Fibroblast of skin of abdomen (primary cell): ENCODE measurements at places on chromosomes 11 and 22.

GRCh38 chr11:11486423-11486822 lies 133.4 kb upstream of the CSNK2A3 start:
- no peak for DNase-seq

- peak; percentile 58 for DNase-seq
Observed at GRCh38 chr11:83836883-83837654, 550.9 kb upstream of the CCDC90B start.

- no peak for DNase-seq
Observed at GRCh38 chr11:95524314-95525036, 265.1 kb downstream of the FAM76B start.

GRCh38 chr11:111414267-111414931 lies 35.3 kb upstream of the POU2AF1 start:
- DNase-seq: no peak

DNA sequence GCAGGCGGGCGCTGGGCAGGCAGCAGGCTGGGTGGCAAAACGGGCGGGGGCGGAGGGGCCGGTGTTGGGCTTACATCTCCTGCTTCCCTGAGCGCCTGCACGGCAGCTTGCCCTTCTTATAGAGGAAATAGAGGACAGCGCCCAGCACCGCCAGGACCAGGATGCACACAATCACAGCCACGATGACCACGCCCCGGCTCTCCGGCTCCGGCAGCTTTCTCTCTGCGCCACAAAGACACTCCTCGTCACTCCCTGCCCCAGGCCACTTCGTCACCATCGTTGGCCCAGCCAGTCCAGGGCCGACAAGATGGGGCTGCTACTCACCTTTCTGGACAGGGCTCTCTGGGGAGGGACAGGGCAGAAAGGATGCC lies 6.3 kb downstream of the MCAM start:
- DNase-seq: no peak

DNA sequence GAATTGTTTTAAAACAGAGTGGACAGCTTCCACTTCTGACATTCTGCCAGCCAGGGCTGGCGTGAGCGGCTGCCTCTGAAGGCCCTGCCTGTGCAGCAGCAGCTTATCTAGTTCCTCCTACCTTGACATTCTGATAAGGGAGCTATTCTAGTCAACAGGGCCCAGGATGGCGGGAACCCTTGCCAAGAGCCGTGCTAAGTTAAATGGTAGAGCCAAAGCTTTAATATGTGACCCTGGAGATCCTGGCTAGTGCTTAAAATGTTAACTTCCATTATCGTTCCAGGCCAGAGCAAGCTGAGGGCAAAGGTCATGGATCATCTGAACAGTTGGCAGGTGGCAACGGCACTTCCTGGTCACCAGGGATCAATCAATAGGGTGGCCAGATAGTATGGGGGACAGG lies 3.5 kb downstream of the KCNJ5 start:
- DNase-seq: no peak

- DNase-seq: no peak
Observed at GRCh38 chr11:1473786-1474185, 12.8 kb downstream of the MOB2 start.

GRCh38 chr11:79439886-79440570 lies 802 bp downstream of the TENM4 start:
- peak; percentile 41 for DNase-seq

DNA sequence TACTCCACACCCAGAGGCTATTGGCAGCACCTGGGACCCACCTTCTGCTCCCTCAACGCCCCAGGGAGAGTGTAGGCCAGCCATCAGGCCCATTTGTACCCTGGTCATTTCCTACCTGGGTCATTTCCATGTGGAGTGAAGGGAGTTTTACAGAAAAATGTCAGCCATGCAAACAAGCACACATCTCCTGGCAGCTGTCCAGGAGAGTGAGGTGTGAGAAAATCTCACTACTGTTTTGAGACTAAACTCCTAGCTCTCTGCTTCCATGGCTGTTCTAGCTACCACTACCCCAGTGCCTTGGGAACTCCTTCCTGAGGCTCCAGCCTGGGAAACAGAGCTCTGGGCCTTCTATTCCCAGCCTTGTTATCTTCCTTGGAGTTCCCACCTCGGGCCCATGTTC lies 2.8 kb upstream of the TMPRSS13 start:
- DNase-seq: no peak

DNA sequence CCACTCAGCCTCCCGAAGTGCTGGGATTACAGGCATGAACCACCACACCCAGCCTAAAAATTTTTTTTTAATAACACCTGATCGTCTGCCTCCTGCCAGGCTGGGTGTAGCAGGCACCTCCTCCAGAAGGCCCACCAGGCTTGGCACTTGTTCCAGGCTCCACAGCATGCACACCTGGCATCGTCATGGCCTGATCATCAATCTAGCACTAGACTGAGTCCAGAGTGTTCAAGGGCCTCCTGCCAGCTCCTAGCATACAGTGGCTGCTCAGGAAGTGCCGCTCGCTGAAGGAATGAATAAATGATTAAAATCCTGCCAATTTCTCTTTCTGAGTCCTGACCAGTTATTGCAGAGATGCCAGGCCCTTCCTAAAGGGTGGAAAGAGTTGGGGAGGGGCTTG lies 3.5 kb upstream of the PDGFB start:
- DNase-seq: no peak

DNA sequence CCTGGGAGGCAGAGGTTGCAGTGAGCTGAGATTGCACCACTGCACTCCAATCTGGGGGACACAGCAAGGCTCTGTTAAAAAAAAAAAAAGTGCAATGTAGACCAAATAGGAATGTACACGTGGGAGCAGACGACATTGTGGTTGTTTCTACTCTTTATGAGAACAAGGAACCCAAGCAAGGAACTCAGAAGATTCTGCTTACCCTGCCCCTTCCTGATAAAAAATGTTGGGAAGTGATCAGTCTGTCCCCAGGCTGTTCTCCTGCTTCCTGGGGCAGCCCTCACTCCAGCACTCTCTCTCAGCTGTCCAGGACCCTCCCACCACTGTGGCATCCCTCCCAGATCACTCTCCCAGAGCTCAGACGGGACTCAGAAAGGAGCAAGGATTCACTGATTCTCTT lies 31.8 kb downstream of the SLCO2B1 start:
- DNase-seq: no peak

DNA sequence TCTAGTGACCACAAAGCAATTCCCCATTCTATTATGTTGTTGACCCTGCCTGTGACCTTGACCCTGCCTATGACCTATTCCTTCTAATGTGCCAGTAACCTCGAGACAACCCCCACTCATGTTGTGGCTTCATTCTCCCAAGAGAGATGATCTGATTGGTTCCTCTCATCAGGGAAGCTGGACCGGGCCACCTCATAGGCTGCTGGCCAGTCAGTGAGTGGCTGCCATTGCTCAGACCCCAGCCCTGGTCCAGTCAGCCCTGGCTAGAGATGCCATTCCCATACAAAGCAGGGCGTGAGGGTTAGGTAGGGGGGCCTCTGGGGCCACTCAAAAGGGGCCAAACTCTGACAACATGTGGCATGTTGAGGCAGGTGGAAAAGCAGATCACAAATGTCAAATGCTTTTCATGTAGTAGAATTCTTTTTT lies 11.9 kb downstream of the SLC29A2 start:
- DNase-seq: no peak

GRCh38 chr22:46045459-46046298 lies 68.7 kb upstream of the WNT7B start:
- no peak for DNase-seq

DNA sequence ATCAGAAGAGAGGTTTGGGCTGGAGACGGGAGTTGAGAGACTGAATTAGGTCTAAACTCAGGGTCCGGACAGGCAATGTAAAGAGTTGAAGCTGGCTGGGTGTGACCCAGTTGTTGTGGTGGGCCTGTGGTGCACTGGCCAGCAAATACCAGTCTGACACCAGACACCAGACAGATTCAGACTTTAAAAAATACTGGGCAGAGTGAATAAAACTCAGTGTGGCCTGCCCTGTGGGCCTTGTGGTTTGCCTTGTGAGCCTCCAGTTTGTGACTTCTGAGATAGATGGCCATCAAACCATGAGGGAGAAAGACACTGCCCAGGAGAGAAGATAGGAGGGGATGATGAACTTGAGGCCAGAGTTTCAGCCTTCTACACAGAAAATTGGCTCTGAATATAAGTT lies 25.8 kb downstream of the RCN1 start:
- no peak for DNase-seq

DNA sequence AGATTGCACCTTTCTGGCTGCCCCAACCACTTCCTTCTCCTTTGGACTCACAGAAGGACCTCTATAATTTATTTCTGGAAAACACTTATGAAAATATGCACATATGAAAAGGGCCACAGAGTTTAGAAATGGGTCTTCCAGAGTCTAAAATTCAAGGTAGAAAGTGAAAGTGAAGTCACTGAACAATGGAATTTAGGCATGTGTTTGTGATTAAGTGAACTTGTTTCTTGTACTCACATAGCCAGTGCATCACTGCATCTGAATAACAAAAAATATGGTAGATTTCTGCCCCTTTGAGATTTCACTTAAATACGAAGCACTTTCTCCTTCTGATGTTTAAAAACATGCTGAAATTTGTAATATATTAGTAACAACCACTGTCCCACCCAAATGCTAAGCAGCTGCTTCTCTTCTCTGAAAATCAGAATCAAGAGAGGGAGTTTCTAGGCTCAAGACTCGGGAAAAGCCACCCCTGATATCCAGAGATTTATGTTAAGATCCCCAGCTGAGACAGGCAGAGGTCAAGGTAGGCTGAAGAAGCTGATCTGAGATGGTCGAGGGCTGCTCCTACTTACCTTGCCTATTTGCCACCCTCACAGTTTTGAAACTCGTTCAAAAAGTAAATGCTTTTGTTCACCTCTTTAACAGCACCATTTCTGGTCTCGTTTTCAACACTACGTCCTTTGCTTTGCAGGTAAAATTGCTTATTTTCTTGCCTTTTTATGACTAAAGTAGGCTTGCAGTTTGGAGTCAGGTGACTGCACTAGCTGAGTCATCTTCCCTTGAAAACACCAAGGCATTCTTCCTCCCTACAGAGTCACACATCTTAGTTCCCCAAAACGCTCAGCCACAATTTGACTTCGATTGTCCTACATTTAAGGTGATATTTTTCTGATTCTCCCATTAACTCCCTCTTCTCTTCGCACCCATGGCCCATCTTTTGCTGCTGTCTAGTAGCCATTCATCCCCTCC lies at the start of gene XKR3:
XKR3 (minus strand) TSS at position 696 of the 972 bp plus-strand sequence. CDS start 17,338 bp downstream, outside the sequence.
- no peak for DNase-seq

GRCh38 chr11:75537740-75538139 lies 12.0 kb upstream of the GDPD5 start:
- no peak for DNase-seq

DNA sequence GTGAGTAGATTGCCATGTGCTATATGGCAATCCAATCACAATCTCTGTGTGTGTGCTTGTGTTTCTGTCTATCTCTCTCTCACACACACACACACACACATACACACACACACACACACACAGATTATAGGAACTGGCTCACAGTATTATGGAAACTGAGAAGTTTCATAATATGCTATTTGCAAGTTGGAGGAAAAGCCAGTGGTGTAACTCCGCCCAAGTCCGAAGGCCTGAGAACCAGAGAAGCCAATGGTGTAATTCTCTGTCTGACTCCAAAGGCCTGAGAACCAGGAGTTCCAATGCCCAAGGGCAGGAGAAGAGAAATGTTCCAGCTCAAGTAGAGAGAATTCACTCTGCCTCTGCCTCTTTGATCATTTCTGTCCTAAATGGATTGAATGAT lies 37.2 kb downstream of the GLYATL2 start:
- DNase-seq: no peak

DNA sequence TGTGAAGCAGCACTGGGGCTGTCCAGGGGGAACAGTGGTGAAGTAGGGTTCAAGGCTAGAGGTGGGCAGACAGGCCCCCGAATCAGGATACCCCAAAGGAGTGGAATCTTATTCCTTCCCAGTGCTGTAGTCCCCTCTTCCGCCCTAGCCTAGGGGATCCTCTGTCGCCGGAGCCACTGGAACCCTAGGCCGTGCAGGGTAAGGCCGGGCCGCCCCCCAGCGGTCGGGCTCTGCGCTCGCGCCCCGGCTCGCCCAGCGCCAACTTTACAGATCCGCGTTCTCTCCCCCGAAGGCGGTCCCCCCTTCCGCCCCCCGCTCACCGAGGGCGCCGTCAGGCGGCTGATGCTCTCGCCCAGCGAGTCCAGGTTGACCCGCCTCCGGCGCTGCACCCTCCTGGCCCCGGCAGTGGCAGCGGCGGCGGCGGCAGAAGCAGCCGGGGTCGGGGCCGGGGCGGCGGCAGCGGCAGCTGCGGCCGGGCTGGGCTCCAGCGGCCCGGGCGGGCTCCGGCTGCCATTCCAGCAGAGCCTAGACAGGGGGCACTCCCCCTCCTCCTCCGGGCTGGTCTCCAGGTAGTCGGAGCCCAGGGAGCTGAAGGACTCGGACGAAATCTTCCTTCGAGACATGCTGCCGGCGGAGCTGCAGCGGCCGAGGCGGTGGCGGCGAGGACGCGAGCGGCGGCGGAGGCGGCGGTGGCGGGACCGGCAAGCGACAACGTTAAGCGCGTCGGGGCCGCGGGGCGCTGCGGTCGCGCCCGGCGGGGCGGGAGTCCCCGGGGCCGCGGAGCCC lies 650 bp downstream of the GUCY1A2 start:
- peak; percentile 72 for DNase-seq

GRCh38 chr11:13169709-13170108 lies 107.9 kb upstream of the BMAL1 start:
- DNase-seq: peak; percentile 94

GRCh38 chr11:28011813-28012212 lies 96.1 kb downstream of the KIF18A start:
- no peak for DNase-seq

GRCh38 chr11:44997566-44997965 lies 46.9 kb upstream of the TP53I11 start:
- no peak for DNase-seq

GRCh38 chr22:37790234-37790633 lies 17.5 kb upstream of the GCAT start:
- no peak for DNase-seq

GRCh38 chr11:129937592-129938238 lies 42.3 kb upstream of the NFRKB start:
- no peak for DNase-seq

GRCh38 chr11:60029015-60029632 lies 11.1 kb upstream of the OOSP2 start:
- no peak for DNase-seq

- DNase-seq: no peak
Observed at GRCh38 chr11:32939046-32939445, 46.4 kb downstream of the QSER1 start.

GRCh38 chr22:41314821-41315220 lies 13.5 kb downstream of the ZC3H7B start:
- no peak for DNase-seq

GRCh38 chr11:109035284-109035683 lies 370.4 kb downstream of the DDX10 start:
- no peak for DNase-seq

GRCh38 chr22:49660794-49661781 lies 166.6 kb downstream of the BRD1 start:
- no peak for DNase-seq

DNA sequence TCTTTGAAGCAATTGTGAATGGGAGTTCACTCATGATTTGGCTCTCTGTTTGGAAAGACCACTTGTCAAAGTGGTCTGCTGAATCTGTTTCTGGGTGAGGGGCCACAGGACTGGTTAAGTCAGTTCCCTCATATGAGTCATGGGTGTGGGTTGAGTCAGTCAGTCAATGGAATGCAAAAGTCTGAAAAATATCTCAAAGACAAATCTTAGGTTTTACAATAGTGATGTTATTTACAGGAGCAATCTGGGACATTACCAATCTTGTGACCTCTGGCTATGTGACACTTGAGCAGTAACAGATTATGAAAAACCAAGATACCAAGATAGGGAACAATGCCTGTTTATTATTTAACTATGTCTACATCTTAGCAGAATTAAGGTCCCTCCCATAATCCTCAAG lies 311.6 kb downstream of the AASDHPPT start:
- peak; percentile 79 for DNase-seq

GRCh38 chr22:33923660-33924246 lies 3.5 kb upstream of the LARGE1 start:
- DNase-seq: peak; percentile 69

- no peak for DNase-seq
Observed at GRCh38 chr11:92838759-92839310, 130.6 kb upstream of the MTNR1B start.
